ENCODE measurements at places on chromosomes 6 and 20.

DNA sequence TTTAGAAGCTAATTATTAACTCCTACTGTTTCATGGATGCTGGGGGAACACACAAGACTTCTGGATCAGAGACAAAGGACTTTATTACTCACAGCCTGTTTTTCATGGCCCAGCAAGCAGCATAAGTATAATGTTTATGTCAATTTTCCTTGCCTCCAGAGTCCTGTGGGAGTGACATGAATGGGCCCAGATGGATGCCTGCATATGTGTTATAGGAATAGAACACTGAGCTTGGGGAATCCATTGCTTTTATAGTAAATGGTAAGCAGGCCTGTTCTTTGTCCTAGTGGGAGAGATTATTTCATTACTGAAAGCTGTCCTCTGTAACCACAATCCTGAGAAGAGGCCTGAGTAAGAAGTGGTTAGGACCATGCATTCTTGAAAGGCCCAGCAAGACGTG, 25.6 kb downstream of the BLTP3A start:
- DNase-seq: no peak

- no peak for DNase-seq
Observed at GRCh38 chr20:53735536-53736050, 142.0 kb upstream of the ZNF217 start.

DNA sequence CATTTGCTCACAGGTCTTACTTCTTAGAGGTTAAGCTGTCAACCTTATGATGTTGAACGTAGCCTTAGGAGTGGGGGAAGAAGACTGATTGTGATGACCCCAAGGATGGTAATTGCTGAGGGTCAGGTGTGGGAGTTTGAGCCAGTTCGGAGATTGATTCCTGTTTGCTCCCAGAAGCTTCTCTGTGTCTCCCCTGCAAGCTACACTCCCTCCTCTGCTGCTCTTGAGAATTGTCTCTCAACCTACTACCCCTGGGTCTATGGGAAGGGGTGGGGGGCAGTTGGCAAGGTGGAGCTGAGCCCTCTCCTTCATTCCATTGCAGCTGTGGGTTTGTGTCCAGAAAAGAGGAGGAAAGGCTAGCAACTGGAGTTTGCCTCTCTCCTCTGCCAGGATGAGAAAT, 113.8 kb downstream of the PLEKHG1 start:
- no peak for DNase-seq

- DNase-seq: no peak
Observed at GRCh38 chr6:170112583-170112860, 178.4 kb downstream of the DLL1 start.

GRCh38 chr6:160439751-160440150, 91.6 kb downstream of the SLC22A3 start:
- DNase-seq: no peak

DNA sequence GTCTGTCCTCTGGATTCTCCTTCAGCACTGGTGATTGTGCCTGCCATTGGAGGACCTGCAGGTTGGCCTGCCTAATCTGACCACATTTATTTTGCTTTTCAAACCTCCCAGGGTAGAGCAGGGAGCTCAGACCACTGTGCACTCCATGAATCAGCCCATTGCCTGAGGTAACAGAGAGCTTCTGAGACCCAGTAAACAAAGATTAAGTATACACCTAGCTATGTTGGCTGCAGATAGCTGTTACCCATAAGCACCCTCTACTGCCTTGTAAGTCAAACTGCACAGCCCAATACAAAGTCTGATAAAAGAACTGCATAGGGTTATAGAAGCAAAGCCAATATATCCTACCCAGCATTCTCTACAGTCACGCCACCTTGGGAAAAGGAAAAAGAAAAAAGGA, 338.7 kb downstream of the HTR1B start:
- no peak for DNase-seq

GRCh38 chr6:15892369-15892768, 229.5 kb upstream of the DTNBP1 start:
- no peak for DNase-seq
